ENCODE measurements at places on chromosomes 7 and 10.

- H3K27me3 ChIP-seq = no peaks in the 10 kb centered on the region
- no peak overlapping the region for H3K4me3 ChIP-seq
- DNase-seq = peak; percentile 72
- no peaks in the 10 kb centered on the region for H3K36me3 ChIP-seq
- no peaks in the 10 kb centered on the region for H3K4me1 ChIP-seq
Measured at GRCh38 chr10:122648599-122649428, 50.8 kb downstream of the C10orf120 start.

GRCh38 chr7:80842022-80842790, 76.6 kb downstream of the SEMA3C start:
- no peaks in the 10 kb centered on the region for H3K4me1 ChIP-seq
- H3K36me3 ChIP-seq = no peaks in the 10 kb centered on the region
- no peak overlapping the region for H3K27ac ChIP-seq
- no peaks in the 10 kb centered on the region for H3K27me3 ChIP-seq

DNA sequence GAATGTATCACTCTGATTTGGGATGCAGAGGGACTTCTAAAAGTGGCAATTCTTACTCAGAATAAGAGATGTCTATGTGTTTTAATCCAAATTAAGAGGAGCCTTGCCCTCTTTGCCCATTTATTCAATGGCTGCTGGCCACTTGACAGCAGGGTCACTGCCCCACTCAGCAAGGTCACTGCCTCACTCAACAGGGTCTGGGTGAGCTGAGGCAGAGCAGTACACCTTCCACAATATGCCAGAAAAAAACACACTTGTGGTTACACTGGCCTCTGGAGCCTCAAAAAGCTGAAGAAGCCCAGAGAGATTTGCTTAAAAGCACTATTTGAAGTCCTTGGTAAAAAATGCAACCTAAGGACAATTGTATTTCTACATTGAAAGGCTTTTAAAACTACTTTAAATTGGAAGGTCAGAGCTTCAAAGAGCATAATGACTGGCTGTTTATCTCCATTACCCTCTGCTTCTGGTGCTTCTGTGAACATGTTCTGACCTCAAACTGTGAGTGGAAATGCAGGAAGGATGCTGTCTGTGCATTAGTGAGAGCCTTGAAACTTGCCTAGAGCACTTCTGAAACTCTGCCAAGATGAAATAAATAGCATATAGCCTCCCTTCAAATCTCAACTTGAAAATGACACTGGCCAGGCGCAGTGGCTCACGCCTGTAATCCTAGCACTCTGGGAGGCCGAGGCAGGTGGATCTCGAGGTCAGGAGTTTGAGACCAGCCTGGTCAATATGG, 35.1 kb upstream of the WIPF3 start:
- no peak for DNase-seq
- H3K36me3 ChIP-seq = no peaks in the 10 kb centered on the region
- no peak overlapping the region for H3K4me3 ChIP-seq
- H3K27me3 ChIP-seq = no peaks in the 10 kb centered on the region
- H3K27ac ChIP-seq = no peak overlapping the region

DNA sequence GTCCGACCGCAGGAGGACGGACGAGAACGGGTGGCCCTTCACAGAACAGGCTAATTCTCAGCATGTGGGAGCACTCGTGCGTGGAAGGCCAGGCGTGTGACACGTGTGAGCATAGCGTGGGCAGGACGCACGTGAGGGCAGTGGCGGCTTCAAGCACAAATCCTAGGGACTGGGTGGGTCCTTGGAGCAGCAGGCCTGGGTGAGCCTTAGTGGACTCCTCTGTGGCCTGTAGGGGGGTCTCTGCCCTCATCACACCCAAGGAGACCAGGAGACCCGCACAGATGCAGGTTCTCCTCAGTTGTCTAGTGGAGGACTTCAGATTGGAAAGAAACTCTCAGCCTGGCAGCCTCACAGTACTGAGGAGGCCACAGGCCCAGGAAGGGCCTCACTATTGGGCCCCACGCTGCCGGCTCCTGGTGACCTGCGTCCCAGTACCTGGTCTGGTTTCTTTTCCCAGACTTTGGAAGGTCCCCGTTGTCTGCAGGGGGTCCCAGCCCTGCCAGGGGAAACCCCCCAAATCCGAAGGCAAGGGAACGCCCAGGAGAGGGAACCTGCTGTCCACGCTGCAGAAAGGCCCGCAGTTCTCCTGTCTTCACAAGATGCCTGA, 49.1 kb upstream of the FAM20C start:
- H3K27ac ChIP-seq = peak overlapping the region; percentile 52
- no peaks in the 10 kb centered on the region for H3K36me3 ChIP-seq
- no peak overlapping the region for H3K4me3 ChIP-seq

- H3K4me3 ChIP-seq = no peak overlapping the region
- no peak overlapping the region for H3K27ac ChIP-seq
- no peaks in the 10 kb centered on the region for H3K27me3 ChIP-seq
- H3K4me1 ChIP-seq = no peaks in the 10 kb centered on the region
Measured at GRCh38 chr7:141660259-141660658, 41.7 kb downstream of the DENND11 start.

DNA sequence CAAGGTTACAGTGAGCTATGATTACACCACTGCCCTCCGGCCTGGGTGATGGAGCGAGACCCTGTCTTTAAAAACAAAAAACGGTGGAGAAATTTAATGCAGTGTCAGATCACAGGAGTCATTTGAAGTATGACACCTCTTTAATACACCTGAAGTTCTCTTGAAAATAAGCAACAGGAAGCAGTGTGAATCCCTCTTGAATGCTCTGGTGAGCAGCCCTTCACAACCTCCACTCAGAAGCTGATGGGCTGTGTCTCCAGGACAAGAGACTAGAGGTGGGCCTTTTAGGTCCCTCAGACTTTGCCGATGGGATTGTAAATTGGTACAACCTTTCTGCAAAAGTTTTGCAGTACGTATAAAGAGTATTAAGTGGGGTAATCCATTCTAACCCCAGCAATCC, 50.1 kb downstream of the CYP26A1 start:
- H3K27ac ChIP-seq = no peak overlapping the region
- no peaks in the 10 kb centered on the region for H3K27me3 ChIP-seq
- no peak for DNase-seq
- H3K4me3 ChIP-seq = no peak overlapping the region
- no peaks in the 10 kb centered on the region for H3K4me1 ChIP-seq
- H3K36me3 ChIP-seq = no peaks in the 10 kb centered on the region

- no peaks in the 10 kb centered on the region for H3K36me3 ChIP-seq
- no peak overlapping the region for H3K27ac ChIP-seq
- no peak overlapping the region for H3K4me3 ChIP-seq
- no peaks in the 10 kb centered on the region for H3K4me1 ChIP-seq
- H3K27me3 ChIP-seq = no peaks in the 10 kb centered on the region
Measured at GRCh38 chr7:4460597-4460996, 221.5 kb upstream of the FOXK1 start.

- no peaks in the 10 kb centered on the region for H3K4me1 ChIP-seq
- H3K36me3 ChIP-seq = peaks cover 3% of the 10 kb centered on the region
- H3K27me3 ChIP-seq = no peaks in the 10 kb centered on the region
- peak overlapping the region; percentile 92 for H3K4me3 ChIP-seq
- DNase-seq = no peak
- peak overlapping the region; percentile 90 for H3K27ac ChIP-seq
Measured at GRCh38 chr10:60942134-60942787, 1.7 kb downstream of the RHOBTB1 start.

GRCh38 chr10:28797904-28798371, 120.6 kb downstream of the BAMBI start:
- no peaks in the 10 kb centered on the region for H3K36me3 ChIP-seq
- no peak overlapping the region for H3K4me3 ChIP-seq
- H3K27me3 ChIP-seq = no peaks in the 10 kb centered on the region
- no peak for DNase-seq
